Stimulated activated CD8-positive, alpha-beta memory T cell treated with anti-CD3 and anti-CD28 coated beads, Interleukin-2, amount 100 ng/mL, for 1 hour (primary cell): ENCODE measurements at places on chromosomes 4 and X.

DNA sequence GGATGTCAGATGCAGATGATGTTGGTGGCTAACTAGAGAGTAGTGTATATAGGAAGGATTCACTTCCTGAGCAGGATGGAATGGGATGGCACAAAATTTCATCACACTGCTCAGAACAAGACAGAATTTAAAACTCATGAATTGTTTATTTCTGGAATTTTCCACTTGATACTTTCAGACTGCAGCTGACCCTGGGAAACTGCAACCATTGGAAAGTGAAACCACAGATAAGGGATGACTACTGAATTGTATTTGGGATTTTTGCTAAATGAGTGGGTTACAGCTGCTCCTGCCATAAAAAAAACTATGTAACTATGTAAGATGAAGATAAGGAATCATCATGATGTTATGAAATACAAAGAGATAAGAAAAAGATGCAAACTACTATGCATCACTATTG lies 51.4 kb downstream of the NPY5R start:
- no peak for DNase-seq

- DNase-seq, result no peak
These were observed 10.9 kb upstream of the EXOSC9 start for GRCh38 chr4:121789960-121790829.

DNA sequence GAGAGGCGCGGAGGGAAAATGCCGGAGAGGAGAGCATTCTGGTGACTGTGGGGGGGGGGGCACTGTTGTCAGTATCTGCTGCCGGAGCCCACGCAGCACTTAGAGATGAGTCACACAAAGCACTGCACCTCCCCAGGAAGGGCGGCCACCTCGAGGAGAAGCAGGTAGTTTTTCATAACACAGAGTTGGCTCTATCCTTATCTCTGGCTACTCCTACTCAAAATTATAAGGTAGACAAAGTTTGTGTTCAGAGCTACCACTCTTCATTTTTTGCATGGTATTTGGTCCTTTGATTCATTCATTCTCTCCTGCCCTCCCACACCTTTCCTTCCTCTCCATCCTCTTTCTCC lies 76.2 kb upstream of the SCOC start:
- no peak for DNase-seq

DNA sequence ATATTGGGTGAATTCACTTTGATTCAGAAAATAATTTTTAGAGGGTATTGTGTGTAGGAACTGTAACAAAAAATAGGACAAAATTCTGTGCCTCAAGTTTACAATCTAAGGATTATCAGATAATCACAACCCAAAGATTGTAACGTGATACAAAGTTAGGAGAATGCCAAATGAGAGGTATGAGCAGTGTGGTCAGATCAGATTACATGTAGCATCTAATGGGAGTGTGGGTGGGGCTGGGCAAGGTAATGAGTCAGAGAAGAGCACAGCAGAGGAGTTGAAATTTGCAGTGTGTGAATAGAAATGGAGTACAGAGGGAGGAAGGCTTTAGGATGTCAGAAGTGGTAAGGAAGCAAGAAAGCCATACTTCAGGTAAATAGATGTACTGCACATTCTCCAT lies 103.4 kb upstream of the TEX13A start:
- no peak for DNase-seq

- no peak for DNase-seq
These were observed 32.7 kb upstream of the RASGEF1B start for GRCh38 chr4:81504112-81505003.

- no peak for DNase-seq
These were observed 557 bp downstream of the PIGG start for GRCh38 chr4:499567-499966.
